Activated naive CD8-positive, alpha-beta T cell treated with anti-CD3 and anti-CD28 coated beads, Interleukin-2, amount 50 U/mL, for 16 hours (primary cell): ENCODE measurements at places on chromosomes 12 and 14.

DNA sequence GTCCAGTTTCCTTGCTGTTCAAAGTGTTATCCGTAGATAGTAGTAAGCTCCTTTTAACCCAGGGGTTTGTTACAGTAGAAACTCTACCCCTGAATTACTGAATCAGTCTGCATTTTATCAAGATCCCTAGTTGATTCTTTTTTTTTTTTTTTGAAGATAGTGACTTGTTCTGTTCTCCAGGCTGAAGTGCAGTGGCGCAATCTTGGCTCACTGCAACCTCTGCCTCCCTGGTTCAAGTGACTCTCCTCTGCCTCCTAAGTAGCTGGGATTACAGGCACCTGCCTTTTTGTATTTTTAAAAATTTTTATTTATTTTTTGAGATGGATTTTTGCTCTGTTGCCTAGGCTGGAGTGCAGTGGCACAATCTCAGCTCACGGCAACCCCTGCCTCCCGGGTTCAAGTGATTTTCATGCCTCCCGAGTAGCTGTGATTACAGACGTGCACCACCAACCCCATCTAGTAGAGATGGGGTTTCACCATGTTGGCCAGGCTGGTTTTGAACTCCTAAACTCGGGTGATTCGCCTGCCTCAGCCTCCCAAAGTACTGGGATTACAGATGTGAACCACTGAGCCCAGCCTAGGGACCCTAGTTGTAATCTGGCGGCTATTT lies 10.5 kb downstream of the LARP4 start:
- DNase-seq = no peak

GRCh38 chr12:58920961-58921861 lies 907 bp upstream of the LRIG3 start:
- DNase-seq = no peak

GRCh38 chr12:27576667-27577347 lies 52.8 kb downstream of the PPFIBP1 start:
- DNase-seq = no peak

- no peak for DNase-seq
These were observed 100.5 kb downstream of the ALG10B start for GRCh38 chr12:38417101-38417500.

- no peak for DNase-seq
These were observed 29.8 kb upstream of the CDKN3 start for GRCh38 chr14:54366736-54367735.

DNA sequence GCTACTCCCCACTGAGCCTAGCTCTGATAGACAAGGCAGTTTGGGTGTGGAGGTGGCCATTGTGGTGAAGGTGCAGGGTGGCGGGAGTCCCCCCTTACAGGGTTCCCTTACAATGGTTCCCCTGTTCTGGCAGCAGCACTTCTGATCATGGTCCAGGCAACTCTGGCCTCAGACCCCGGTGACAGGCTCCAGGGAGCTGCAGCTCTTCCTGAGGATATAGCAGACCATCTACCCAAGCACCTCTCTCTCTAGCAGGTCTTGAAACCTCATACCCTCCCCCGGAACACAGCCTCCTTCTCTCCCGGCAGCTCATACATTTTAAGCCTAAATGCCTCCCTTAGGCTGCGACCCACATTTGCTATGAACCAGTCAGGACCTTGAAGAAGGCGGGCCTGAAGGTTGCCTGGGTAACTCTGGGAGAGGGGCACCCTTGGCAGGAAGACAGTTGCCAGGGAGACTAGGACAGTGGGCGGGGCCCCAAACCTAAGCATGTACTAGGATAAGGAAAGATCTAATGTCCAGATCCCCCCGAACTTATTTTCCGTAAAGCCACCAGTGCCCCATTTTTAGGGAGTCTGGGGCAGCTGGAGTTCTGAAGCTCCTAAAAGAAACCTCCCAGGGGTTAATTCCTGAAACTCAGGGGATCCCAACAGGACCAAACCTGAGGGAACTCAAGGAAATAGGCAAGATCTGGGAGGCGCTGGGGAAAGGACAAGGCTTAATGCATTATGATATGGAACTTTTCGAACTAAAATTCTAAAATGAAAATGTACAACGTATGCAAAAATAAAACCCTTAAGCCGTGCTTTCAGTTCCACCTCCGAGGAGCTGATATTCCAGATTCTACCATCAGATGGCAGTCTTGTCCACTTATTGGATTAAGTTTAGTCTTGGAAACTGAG lies 4.5 kb upstream of the GDF11 start:
- DNase-seq = peak; percentile 62

- DNase-seq = no peak
These were observed 71.5 kb downstream of the VWF start for GRCh38 chr12:6052940-6053329.

GRCh38 chr14:70897464-70897863 lies 9.8 kb upstream of the PCNX1 start:
- DNase-seq = no peak

- no peak for DNase-seq
These were observed 257.4 kb downstream of the ZFP36L1 start for GRCh38 chr14:68535404-68536017.

DNA sequence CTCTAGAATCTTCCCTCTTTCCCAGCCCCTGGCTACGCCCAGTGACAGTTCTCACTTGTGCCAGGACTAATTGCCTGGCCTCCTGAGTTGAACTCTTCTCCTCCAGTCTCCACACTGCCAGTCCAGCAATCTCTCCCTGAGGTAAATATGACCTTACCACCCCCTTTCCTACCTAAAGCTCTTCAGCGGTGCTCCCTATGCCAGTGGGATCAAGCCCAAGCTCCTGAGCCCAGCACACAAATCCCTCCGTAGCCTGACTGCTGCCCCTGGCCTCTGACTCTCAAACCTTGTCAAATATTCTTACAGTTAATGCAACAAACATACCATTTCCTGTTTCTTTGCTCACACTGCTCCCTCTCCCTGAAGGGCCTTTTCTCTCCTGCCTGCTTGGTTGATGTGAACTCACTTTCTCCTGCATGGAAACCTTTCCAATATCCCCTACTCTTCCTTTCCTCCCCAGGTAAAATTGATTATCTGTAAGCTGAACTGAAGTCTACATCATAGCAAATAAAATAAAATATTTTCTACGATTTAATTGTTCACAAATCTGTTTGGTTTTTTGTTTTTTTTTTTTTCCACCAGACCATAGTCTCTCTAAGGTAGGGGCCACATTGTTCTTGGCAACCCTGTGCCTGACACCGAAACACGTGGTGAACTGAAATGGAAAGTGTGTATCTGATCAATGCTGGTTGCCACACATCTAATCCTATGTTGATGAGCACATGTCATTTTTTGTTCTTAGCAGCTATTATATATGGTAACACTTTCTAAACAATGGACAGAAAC lies 147.5 kb downstream of the SLC38A6 start:
- DNase-seq = no peak

- no peak for DNase-seq
These were observed 1492.4 kb downstream of the AACS start for GRCh38 chr12:126557659-126558058.

DNA sequence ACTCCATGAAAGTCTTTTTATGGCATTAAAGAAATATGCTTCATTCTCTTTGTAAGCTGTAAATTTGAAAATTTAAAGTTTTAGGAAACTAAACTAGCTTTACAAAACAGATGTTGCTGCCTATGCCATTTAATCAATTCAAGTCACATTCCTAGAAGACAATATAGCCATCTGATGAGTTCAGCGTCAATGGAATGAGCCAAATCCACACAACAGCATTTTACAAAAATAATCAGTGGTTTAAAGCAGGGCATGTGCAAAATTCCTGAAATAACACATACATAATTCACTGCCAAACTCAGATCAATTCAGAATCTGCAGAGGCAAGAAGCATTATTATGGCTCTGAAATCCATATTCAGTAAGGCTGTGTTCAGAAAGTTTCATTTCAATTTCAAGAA lies 75.6 kb downstream of the MED13L start:
- DNase-seq = no peak

DNA sequence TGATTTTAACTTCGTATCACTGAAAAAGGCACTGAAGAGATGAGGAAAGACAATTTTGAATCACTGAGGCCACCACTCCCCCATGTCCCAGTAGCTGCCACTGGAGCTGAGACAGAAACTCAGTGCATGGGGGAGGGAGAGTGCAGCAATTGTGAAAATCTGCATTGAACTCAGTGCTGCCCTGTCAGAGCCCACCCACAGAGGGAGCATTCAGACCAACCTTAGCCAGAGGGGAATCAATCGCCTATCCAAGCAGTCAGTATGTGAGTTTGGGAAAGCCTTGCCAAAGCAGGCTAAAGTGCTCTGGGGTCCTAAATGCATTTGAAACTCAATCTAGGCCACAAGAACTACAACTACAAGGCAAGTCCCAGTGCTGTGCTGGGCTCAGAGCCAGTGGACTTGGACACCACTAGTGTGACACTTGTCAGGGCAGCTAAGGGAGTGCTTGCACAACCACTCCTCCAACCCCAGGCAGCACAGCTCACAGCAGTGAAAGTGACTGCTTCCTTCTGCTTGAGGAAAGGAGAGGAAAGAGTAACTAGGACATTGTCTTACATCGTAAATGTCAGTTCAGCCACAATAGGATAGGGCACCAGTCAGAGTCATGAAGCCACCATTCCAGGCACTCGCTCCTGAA lies 13.3 kb downstream of the RNASE3 start:
- DNase-seq = no peak

- no peak for DNase-seq
These were observed 49.4 kb downstream of the MOK start for GRCh38 chr14:102255401-102256190.

GRCh38 chr14:53634793-53635192 lies 321.8 kb downstream of the BMP4 start:
- DNase-seq = no peak

DNA sequence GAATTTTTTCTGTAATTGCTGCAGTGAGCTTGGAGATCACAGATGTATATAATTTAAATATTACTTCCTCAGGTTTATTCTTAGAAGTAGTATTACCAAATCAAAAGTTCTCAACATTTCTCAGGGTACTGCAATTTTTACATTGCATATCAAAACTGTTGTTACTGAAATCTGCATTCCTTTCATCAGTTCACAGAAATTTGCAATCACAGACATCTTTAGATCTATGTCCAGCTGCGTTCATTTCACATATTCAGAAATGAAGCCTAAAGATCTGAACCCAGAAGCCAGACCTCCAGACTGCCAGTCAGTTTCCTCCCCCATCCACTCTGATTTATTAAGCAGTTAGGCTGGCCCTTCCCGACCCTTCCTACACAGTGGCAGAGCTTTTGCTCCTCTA lies 18.2 kb upstream of the IFT81 start:
- no peak for DNase-seq

GRCh38 chr12:34597548-34598351 lies 575.5 kb downstream of the ALG10 start:
- no peak for DNase-seq

DNA sequence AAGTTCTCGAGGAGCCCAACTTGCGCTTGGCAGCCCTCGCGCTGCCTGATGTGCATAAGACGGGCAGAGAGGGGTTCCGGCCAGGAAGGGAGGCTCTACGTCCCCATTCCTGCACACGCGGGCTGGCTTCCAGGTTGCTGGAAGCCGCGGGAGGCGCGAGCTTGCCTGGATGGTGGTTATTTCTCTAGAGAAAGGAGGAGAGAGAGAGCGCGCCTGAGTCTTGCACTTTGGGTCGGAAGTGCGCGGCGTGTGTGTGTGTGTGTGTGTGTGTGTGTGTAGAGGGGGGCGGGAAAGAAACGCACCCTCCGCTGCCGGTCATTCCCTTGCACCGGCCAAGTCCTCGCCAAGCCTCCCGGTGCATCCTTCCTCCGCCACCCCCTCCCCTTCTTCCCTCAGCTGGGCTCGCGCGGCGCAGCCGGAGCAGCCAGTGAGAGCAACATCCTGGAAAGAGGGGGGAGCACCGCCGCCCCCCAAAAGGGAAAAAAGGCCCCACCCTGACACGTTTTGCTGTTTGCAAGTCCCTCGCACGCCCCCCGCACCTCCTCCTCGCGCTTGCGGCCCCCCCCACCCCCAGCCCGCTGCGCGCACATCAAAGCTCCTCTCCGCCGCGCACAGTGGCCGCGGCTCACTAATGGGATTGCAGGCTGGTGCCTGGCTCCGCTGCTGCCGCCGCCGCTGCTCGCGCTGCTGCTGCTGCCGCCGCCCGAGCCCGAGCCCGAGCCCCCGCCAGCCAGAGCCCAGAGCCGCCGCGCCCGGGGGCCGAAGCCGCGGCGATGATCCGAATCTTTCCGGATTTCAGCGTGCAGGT lies 4.4 kb upstream of the NPAS3 start:
- DNase-seq = no peak

DNA sequence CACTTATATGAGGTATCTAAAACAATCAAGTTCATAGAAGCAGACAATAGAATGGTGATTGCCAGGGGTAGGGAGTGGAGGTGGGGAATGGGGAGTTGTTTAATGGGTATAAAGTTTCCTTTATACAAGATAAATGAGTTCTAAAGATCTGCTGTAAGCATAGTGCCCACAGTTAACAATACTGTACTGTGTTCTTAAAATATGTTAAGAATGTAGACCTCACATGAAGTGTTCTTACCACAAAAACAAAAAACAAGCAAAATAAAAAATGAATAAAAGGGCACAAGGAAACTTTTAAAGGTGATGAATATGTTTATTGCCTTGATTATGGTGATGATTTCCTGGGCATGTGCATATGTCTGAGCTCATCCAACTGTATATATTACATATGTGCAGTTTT lies 211.8 kb downstream of the MSRB3 start:
- DNase-seq = no peak

DNA sequence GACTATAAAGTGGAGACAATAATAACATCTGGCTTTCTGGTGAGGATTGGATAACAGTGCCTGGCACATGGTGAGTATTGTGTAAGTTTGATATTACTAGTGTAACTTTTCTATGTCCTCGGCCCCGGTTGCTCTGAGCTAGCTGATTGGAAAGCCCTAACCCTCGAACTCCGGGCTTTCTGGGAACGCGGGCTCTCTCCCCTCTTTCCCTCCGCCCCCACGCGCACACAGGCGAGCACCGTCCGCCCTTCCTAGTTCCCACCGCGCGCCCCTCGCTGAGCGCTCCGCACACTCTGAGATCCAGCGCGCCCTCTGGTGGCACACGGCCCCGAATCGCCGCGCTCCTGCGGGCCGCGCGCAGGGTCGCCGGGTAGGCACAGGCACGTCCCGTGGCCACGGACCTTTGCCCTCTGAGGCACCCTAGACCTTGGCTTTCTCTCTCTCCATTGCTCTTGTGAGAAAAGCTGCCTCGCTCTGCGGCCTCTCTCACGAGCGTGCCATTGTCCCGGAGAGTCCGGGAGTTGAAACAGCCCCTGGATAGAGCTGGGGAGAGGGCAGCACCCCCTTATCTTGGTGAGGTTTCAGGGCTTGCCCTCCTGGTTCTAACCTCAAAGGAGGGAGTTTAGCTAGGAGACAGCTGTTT lies 23.2 kb upstream of the ESRRB start:
- DNase-seq = peak; percentile 21

- DNase-seq = peak; percentile 53
These were observed 2.7 kb upstream of the TSPAN31 start for GRCh38 chr12:57741844-57742738.

DNA sequence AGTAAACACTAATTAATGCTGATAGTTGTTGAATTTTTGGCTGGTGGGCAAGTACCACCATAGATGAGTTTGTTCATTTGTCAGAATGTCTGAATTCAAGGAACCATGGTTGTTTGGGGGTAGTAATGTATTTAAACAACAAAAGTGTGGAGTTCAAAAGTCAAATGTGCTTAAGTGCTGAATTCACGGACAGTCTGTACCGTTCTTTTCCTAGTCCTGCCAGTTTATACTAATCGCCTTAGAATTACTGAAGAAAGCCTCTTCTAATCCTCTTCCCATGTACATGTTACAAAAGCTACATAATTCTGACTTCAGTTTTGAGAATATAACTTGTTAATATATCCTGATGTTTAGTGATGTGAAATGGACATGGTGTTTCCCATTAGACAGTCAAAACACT lies 2.7 kb downstream of the NAA25 start:
- no peak for DNase-seq

- no peak for DNase-seq
These were observed 238.4 kb downstream of the MED13L start for GRCh38 chr12:116039081-116039480.

GRCh38 chr12:780750-781379 lies 28.5 kb downstream of the WNK1 start:
- DNase-seq = no peak
